ENCODE measurements at places on chromosomes 12 and 14.

DNA sequence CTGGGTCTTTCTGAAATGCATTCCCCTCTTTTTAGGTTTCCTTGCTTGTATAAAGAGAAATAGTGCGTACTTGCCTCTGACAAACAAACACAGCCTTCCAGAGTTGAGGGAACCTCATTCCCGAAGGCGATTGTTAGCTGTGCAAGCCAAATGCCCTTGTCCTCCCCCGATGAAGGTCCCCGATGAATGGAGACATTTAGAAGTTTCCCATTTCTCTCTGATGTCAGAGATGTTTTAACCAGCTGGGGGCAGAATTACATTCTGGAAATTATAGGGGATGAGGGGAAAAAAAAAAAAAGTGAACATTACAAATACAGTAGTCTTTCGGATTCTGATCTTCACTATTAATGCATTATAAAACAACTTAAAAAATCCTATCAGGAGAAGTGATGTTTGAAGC, 366.8 kb downstream of the VRK1 start:
- no peak for DNase-seq

DNA sequence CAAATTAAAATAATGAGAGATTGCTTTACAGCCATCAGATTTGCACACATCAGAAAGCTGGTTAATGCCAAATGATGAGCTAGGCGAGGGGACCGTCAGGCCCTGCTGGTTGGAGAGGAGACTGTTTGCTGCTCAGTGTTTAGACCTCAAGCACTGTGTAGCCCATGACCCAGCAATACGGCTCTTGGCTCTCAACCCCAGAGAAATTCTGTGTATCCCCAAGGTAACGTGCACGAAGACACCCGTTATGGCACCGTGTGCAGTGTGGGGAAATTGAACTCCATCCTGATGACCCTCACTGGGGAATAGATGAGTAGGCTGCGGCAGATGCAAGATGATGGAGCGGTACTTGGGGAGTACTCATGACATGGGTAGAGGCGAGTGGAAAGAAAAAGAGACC, 55.7 kb downstream of the EID3 start:
- DNase-seq, result no peak

DNA sequence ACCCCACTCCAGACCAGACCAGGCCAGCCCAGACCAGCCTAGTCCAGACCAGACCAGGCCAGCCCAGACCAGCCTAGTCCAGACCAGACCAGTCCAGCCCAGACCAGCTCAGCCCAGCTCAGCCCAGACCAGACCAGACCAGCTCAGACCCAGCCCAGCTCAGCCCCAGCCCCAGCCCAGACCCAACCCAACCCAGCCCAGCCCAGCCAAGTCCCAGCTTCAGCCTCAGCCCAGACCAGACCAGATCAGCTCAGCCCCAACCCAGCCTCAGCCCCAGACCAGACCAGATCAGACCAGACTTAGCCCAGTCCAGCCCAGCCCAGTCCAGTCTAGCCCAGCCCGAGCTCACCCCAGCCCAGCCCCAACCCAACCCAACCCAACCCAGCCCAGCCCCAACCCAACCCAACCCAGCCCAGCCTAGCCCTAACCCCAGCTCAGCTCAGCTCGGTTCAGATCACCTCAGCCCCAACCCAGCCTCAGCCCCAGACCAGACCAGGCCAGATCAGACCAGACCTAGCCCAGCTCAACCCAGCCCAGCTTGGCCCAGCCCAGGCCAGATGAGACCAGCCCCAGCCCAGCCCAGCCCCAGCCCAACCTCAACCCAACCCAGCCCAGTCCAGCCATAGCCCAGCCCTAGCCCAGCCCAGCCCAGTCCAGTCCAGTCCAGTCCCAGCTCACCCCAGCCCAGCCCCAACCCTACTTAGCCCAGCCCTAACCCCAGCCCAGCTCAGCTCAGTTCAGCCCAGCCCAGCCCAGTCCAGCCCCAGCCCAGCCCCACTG, 204.7 kb downstream of the BCL11B start:
- no peak for DNase-seq

DNA sequence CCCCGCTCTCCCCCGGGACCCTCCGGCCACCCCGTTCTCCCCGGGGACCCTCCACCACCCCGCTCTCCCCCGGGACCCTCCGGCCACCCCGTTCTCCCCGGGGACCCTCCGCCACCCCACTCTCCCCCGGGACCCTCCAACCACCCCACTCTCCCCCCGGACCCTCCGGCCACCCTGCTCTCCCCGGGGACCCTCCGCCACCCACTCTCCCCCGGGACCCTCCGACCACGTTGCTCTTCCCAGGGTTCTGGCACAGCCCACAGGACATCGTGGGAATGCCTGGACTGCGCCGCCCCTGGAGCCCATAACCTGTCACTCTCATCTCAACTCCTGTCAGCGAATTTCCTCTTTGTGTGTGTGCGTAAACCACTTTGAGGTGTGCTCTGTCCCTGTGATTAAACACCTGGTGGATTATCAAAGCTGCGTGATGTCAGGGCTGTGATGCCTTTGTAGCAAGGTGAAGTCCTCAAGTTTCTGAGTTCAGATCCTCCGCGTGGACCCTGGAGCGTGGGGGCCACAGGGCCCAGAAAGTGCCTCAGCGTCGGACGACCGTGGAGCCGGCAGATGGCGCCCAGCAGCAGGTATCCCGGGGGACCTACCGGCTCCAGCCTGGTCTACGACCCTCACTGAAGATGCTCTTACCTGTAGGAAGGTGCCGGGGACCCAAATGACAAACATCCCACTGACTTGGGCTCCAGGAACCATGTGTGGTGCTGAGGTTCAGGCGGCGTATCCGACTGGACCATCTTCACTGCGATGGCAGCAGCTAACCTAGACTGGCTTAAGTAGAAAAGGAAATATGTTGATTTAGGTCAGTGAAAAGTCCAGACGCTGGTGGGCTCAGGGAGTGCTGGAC, 63.2 kb upstream of the GALNT9 start:
- DNase-seq, result no peak

- no peak for DNase-seq
Observed at GRCh38 chr14:53285821-53286220, 132.7 kb upstream of the DDHD1 start.

DNA sequence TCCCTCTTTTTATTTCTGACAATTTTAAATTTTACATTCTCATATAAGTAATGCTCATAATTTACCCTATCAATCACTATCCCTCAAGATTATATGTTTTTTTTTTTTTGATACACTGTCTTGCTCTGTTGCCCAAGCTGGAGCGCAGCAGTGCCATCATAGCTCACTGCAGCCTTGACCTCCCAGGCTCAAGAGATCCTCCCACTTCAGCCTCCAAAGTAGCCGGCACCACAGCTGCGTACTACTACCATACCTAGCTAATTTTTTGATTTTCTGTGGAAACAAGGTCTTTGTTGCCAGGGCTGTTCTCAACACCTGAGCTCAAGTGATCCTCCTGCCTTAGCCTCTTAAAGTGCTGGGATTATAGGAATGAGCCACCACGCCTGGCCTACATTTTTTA, 4.4 kb downstream of the DUSP16 start:
- DNase-seq, result no peak

DNA sequence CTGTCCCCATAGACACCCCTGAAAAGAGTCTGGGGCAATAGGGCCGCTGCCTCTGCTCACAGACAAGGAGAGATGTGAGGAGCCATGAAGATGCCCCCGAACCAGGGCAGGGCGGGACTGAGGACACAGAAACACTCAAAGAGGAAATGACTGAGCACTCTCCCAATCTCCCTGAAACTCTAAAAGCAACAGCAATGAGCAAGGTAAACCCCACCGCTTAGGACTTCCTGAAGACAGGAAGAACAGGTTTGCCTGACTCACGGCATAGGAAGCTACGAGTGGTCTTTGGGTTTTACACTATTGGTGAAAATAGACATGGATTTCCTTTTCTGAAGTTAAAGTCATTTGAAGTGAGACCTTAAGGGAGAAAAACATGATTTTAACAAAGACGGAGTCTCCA, 32.5 kb downstream of the STX2 start:
- no peak for DNase-seq

- DNase-seq, result no peak
Observed at GRCh38 chr14:76348898-76349297, 27.0 kb upstream of the ESRRB start.

- DNase-seq, result no peak
Observed at GRCh38 chr14:104680056-104680805, 9.2 kb upstream of the INF2 start.

GRCh38 chr14:103126088-103126872, 3.0 kb downstream of the TNFAIP2 start:
- DNase-seq, result no peak

GRCh38 chr14:92254786-92255185, 68.2 kb upstream of the SLC24A4 start:
- no peak for DNase-seq

DNA sequence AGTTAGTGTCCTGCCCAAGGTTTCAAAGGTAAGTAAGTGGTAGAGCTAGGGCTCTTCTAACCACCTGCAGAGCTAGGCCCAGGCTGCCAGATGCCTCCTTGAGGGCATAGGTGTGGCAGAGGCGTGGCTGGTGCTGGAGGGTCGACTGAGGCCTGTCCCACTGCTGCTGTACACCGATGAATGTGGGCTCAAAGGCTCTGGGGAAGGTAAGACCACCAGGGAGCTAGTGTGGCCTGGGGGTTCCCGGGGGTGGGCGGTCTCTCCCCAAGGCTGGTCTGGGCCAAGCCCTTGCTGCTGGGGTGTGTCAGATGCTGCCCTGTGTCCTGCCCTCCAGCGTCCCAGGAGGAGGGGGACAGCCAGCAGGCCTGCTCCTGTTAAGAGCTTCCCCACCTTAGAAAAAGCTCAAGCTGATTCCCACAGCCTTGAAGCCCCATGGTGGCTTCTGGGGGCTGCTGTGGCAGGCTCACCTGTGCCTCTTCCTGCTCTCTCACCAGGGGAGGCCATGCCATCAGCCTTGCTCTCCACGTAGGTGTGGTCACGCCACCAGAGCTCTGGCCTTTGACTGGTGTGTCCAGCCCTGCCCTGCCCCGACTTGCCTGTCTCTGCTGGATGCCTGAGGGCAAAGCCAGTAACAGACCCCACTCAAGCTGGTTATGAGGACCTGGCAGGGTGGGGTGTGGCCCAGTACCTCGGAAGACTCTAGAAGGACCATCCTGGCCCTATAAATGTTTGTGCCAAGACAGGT, 36.8 kb downstream of the SH2B3 start:
- DNase-seq, result peak; percentile 14

DNA sequence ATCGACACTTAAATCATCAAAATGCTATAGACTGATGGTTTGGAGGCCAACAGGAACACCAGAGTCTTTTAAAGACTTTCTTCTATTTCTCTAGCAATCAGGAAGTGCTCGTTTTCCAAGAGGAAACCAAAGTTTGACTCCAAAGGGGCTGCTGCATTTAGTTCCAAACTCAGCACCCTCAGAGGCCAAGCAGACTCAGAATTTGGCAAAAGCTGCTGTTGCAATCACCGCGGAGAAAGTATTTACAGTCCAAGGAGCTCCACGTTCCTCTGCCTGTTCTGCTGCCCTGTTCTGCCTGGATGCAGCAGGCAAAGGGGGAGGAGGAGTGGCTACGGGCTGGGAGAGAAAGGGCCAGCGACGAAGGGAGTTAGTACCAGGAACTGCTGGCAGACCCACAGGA, 325.1 kb downstream of the BCL11B start:
- no peak for DNase-seq

GRCh38 chr12:24839268-24839791, 109.6 kb downstream of the BCAT1 start:
- peak; percentile 14 for DNase-seq

GRCh38 chr14:29805415-29806123, 122.1 kb downstream of the PRKD1 start:
- no peak for DNase-seq

- DNase-seq, result no peak
Observed at GRCh38 chr12:5452569-5452968, 20.7 kb downstream of the NTF3 start.

- no peak for DNase-seq
Observed at GRCh38 chr12:109558374-109559199, 14.7 kb downstream of the MMAB start.

GRCh38 chr14:102750376-102750775, 26.9 kb upstream of the TRAF3 start:
- DNase-seq, result no peak

- DNase-seq, result no peak
Observed at GRCh38 chr12:14928931-14929330, 9.4 kb downstream of the ERP27 start.

- no peak for DNase-seq
Observed at GRCh38 chr12:130576371-130576816, 139.7 kb downstream of the RIMBP2 start.

DNA sequence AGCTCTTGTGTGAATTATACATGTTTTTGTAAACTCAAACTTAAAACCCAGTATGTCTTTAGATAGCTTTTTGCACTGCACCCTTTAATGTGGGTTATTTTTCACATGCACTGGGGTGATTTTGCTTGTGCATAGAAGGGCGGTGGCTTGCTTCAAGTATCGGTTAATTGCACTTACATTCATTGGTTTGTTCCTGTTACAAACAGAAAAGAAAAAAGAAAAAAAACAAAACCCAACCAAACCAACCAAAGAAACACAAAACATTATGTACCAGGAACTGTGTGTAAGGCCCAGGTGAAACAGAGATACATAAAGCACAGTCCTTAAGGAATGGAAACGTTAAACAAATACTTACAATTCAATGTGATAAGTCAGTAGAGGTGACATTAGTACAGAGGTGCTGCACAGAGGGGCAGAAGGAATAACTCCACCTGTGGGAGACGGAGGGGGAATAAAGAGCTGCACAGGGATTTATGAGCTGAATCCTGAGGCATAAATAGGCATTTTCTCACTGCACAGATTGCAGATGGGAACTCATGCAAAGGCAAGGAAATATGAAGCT, 151.4 kb downstream of the KTN1 start:
- DNase-seq, result no peak

DNA sequence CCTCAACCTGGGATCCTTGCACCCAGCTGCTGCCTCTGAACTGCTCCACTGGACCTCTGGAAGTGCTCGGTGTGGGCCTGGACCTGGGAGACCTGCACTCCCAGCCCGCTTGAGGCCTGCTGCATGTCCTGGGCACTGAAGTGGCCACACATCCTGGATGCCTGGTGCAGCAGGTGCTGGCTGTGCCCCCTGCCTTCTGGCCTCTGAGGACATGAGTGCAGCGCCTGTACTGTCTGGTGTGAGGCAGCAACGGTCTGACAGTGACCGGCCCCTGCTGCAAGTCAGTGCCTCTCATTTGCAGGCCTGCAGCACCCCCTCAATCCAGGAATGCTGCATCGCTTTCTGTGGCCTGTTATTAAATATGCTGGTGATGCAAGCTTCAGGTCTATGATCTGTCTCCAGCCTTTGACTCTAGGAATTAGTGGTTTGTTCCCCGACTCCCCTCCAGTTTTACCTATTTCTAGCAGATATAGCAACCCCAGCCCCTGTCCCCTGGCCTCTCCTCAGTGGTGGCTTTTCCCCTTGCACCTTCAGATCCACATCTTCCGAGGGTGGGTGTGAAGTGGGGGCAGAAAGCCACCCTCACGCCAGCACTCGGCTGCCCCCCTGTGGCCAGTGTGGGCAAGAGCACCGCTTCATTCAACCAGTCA, 3.6 kb downstream of the SMIM41 start:
- peak; percentile 76 for DNase-seq

GRCh38 chr14:102602421-102603292, 10.2 kb downstream of the RCOR1 start:
- DNase-seq, result no peak

- no peak for DNase-seq
Observed at GRCh38 chr14:35855876-35856481, 29.8 kb downstream of the BRMS1L start.

Data from activated CD8-positive, alpha-beta memory T cell treated with anti-CD3 and anti-CD28 coated beads, Interleukin-2, amount 50 U/mL, for 4 hours (primary cell).